ENCODE measurements at places on chromosomes 1 and 21. TPM values are rescaled to one million over a fixed set of nuclear protein-coding genes. Genes with fewer than 3 reads are reported as not detected.

GRCh38 chr1:51512606-51513005, 6.5 kb downstream of the EPS15 start:
- H3K27ac ChIP-seq = no peak overlapping the region
- H3K4me1 ChIP-seq = peaks cover 92% of the 10 kb centered on the region
- H3K27me3 ChIP-seq = no peaks in the 10 kb centered on the region
- no peak overlapping the region for H3K4me3 ChIP-seq

DNA sequence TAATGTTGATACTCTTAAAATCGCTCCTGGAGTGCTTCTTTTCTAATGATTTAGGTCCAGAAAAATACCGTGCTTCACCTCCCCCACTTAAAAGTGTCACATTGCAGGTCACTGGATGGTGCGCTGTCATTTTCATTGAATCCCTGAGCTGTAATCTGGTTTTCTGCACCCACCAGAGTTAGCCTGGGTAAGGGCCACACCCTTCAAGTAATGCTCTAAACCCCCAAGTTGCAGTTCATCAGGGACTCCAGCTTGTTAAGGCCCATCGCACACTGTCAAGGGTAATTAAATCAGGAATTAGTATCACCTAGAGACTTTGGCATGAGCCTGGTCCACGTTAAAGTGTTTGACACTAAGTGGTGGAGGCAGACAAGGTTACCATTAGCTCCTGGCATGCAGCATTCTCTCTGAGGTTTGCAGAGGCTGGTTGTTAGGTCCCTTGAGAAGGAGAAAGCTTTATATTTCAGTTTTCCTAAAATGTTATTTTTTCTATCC, 34.0 kb downstream of the ASTN1 start:
- no peaks in the 10 kb centered on the region for H3K36me3 ChIP-seq
- no peak overlapping the region for H3K27ac ChIP-seq
- H3K4me3 ChIP-seq = no peak overlapping the region
- DNase-seq = no peak
- H3K27me3 ChIP-seq = no peaks in the 10 kb centered on the region

DNA sequence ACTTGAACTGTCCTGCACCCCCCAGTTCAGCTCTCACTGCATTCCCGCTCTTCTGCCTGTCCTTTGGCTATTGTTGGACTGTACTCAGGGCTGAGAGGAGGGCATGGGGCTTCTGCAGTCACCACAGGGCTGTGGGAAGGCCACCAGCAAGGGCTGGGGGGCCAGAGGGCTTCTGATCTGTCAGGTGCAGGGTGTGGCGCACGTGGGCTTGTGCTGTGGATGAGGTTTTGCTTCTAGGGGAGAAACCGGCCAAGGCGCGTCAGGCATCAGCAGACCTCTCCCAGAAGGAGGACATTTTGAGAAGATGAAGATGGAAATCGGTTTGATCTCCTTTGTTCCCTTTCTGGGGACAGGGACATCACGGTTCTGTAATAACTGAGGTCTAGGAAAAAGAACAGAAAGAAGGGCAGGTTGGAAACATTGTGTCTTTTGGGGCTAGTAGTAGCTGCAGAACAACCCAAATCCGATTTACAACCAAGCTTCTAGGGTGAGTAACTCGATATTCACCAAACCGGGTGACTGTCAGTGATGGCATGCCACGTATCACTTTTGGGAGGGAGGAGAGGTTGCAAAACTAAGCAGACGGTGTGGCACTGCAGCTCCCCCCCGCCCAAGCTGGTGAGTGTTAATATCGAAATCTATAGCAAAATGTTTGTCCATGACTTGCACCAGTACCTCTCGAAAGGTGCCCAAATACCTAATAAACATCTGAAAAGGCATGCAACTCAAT, 40.9 kb downstream of the AGPAT3 start:
- H3K27me3 ChIP-seq = no peaks in the 10 kb centered on the region
- H3K36me3 ChIP-seq = peaks cover 10% of the 10 kb centered on the region
- no peak overlapping the region for H3K27ac ChIP-seq
- H3K4me1 ChIP-seq = no peaks in the 10 kb centered on the region
- no peak for DNase-seq

SH2D1B gene
- total RNA-seq = not detected

AMY2A gene
- not detected for total RNA-seq

DNA sequence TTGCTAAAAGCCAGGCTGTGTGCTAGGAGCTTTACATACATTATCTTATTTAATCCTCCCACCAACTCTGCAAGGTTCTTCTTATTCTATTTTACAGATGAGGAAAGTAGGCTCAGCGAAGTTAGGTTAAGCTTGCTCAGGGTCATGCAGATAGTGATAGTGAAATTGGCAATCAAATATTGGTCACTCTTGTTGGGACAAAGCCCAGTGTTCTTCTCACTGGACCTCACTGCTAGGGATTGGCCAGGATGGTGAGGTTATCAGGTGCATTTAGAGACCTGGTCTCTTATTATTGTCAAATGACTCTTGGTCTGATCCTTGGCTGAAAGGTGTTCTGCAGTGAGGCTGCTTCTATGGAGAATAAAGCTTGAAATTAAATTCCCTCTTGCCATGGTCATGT, 145.1 kb downstream of the CNIH3 start:
- no peaks in the 10 kb centered on the region for H3K4me1 ChIP-seq
- no peak overlapping the region for H3K4me3 ChIP-seq
- H3K36me3 ChIP-seq = no peaks in the 10 kb centered on the region
- DNase-seq = no peak

S100A8 gene
- 0.73 TPM for total RNA-seq

- no peaks in the 10 kb centered on the region for H3K4me1 ChIP-seq
- no peak overlapping the region for H3K27ac ChIP-seq
- H3K4me3 ChIP-seq = no peak overlapping the region
- no peak for DNase-seq
- peaks cover 6% of the 10 kb centered on the region for H3K36me3 ChIP-seq
Measured at GRCh38 chr1:61403679-61404596, 321.0 kb downstream of the TM2D1 start.

GRCh38 chr1:155075535-155075934, 3.1 kb upstream of the EFNA3 start:
- H3K27ac ChIP-seq = no peak overlapping the region
- H3K4me1 ChIP-seq = peaks cover 45% of the 10 kb centered on the region
- no peak for DNase-seq

DNA sequence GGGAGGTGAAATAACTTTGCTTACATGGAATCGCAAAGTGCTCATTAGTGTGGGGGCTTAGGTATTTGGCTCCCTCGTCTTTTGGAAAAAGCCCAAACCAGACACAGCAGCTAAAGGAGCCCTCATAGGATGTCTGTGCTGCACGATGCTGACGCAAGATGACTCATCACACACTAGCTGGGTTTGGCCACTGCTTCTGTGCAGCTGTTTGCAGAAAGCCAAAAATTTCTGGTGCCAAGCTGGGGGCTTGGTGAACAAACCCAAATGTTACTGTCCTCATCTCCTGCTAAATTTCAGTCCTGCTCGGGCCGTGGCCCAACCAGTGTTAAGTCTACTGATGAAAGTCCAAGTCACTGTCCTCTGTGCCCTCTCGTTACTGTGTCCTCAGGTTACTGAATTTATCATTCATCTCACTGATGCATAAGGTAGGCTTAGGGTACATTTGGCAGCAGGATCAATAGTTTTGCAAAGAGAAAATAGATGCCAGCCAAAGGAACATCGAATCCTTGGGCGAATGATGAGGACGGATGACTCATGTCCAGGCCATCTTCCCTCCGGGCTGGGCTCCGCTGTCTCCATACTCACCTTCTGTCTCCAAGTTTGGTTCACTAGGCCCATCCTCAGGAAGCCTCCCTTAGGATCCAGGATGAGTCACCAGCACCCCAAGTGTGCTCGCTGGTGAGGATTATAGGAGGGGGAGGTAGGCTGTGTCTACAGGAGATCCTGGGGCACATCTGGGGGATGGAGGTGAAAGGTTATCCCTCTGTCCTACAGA, 177.7 kb downstream of the ADSS2 start:
- H3K27me3 ChIP-seq = no peaks in the 10 kb centered on the region
- no peak overlapping the region for H3K27ac ChIP-seq
- no peak for DNase-seq
- no peak overlapping the region for H3K4me3 ChIP-seq

GRCh38 chr1:1779691-1780597, 1.7 kb upstream of the NADK start:
- H3K4me3 ChIP-seq = peak overlapping the region; percentile 5
- peak overlapping the region; percentile 78 for H3K27ac ChIP-seq
- H3K27me3 ChIP-seq = no peaks in the 10 kb centered on the region
- H3K4me1 ChIP-seq = peaks cover 76% of the 10 kb centered on the region
- peaks cover under 1% of the 10 kb centered on the region for H3K36me3 ChIP-seq

DNA sequence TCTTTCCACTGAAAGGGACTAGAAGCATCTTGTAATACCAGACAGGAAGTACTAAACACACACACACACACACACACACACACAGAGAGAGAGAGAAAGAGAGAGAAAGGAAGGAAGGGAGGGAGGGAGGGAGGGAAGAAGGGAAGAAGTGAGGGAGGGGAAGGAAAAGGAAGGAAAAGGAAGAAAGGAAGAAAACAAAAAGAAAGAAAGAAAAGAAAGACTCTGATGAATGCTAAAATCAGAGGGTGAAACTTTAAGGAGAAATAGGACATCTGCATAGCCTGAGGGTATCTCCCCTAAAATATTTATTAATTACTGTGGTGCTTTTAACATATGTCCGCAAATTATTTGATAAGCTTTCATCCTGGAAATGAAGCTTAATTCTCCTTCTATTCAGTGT, 10.6 kb downstream of the TRIT1 start:
- H3K27me3 ChIP-seq = no peaks in the 10 kb centered on the region
- H3K27ac ChIP-seq = no peak overlapping the region
- no peak for DNase-seq
- no peak overlapping the region for H3K4me3 ChIP-seq

DIRAS3 gene
- not detected for total RNA-seq

DNA sequence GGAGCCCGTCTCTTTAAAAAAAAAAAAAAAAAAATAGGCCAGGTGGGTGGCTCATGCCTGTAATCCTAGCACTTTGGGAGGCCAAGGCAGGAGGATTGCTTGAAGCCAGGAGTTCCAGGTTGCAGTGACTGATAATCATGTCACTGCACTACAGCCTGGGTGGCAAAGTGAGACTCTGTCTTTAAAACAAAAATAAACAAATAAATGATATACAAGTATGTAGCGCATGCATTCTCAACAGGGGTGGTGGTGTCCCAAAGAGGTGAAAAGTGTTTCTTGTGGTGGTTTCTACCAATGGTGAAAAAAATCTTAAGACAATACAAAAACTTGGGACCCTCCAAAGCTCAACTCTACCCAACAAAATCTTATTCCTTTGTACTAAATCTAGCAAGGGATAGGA, 17.9 kb downstream of the CNN3 start:
- no peaks in the 10 kb centered on the region for H3K4me1 ChIP-seq
- peaks cover 3% of the 10 kb centered on the region for H3K27me3 ChIP-seq
- no peak overlapping the region for H3K27ac ChIP-seq
- no peaks in the 10 kb centered on the region for H3K36me3 ChIP-seq
- DNase-seq = no peak

DNA sequence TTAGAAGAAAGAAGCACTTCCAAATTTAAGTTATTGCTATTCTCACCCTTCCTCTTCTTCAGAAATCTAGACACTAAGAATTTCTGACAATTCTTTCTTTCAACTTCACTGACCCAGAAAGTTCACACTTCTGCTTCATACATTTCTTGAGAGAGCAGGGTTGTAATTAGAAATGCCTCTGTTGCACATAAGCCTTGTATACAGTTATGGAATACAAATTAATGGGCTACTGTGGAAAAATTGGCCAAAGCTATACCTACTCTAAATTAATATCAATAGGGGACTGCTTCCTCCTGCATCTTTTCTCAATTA, 1.5 kb downstream of the TNFSF18 start:
- H3K27me3 ChIP-seq = no peaks in the 10 kb centered on the region
- no peak for DNase-seq
- H3K27ac ChIP-seq = no peak overlapping the region
- H3K36me3 ChIP-seq = no peaks in the 10 kb centered on the region

PTPRC gene
- total RNA-seq = 974 TPM

UBE2Q1 gene
- 112 TPM for total RNA-seq

DNA sequence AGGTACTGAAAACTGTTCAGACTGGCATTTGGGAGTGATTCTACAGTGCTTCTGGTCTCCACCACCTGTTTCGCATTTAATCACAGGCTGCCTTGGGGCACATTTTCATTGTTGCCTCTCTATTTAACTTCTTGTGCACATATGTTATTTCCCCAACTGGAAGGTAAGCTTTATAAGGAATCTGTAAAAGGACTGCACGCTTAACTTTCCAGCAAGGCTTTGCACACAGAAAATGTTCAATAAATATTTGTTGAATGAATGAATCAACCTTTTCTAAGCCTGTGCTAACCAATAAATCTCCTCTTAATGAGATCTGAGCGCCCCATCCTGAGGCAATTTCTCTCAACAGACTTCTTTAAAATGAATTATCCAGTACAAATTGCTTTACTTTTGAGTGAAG, 84.3 kb upstream of the ARHGAP29 start:
- H3K36me3 ChIP-seq = no peaks in the 10 kb centered on the region
- no peaks in the 10 kb centered on the region for H3K4me1 ChIP-seq
- H3K27me3 ChIP-seq = no peaks in the 10 kb centered on the region
- DNase-seq = no peak

KCNE2 gene
- not detected for total RNA-seq

Data from CD4-positive, alpha-beta memory T cell (primary cell).